ENCODE measurements at places on chromosomes 2 and 18.

DNA sequence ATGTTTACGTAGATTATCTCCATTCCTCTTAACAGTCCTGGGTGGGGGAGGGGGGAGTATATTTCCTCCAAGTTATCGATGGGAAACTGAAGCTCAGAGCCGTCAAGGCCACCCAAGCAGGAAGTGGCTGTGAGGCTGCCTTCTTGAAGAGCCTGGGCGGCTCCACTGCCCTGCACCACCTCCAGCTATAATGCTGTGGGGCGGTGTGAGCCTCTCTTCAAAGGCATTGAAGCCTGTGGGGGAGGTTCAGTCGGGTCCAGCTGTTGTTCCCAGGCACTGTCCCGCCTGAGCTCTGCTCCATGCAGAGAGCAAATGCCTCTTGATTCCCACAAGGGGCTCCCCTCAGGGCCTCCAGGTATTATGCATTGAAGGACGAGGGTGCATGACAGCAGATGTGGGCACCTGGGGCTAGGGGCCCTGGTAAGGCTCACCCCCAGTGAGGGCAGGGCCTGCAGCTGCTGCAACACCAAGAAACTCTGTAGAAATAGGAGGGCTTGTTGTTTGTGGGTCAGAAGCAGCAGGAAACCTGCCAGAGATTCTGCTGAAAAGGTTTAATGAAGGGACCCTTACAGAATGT lies 29.5 kb upstream of the LAPTM4A start:
- no peak for DNase-seq

- no peak for DNase-seq
Measured at GRCh38 chr2:170354388-170354787, 176.4 kb downstream of the MYO3B start.

DNA sequence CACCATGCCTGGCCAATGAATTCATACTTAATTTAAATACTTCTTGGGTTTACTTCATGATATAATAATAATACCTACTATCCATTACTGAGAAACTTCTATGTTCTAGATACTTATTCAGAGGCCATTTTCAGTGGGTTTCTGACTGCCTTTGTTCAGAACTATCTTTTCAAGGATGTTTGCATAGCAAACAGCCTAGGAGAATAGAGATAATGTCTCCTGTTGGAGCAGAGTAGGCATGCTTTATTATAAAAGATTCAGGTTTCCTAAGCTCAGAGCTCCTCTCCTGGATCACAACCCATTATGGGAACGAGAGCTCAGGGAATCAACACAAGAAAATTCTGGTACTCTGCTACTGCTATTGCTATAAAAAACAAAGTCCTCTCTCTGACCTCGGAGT lies 11.1 kb downstream of the FASTKD1 start:
- no peak for DNase-seq

DNA sequence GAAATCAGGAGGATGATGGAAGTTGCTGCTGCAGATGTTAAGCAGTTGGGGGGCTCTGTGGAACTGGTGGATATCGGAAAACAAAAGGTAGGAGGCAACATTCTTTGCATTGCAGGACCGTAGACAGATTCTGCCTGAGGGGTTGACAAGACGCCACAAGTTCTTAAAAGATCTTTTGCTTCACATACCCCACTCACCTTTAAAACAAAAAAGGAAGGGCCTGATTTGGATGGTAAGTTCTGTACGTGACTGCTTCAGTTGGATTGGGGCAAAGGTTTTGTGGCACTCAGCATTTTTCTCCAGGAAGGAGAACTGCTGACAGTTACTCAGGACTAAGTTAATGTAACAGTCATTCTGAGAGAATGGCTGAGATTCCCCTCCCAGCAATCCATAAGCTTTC lies 5.2 kb downstream of the CNDP2 start:
- DNase-seq = no peak

GRCh38 chr18:55585920-55586561 lies 2.0 kb downstream of the TCF4 start:
- no peak for DNase-seq

DNA sequence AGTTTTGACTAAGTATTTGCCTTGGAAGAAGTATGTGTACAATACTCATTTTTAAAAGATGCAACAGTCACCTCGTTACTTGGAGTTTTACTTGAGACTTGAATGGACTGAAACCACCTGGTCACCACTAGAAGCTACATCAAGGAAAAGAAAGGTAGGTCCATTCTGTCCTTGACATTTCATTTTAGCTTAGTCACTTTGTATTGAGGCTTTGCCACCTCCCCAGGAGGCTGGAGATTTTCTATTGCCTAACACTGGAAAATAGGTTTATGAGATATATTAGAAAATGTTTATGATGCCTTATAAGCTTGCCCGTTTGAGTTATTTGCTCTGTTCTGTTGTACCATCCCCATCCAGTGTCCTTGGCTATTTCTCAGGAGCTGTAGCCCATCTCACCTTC lies 107.9 kb upstream of the ETAA1 start:
- DNase-seq = no peak

GRCh38 chr2:76323381-76323780 lies 612.7 kb upstream of the GCFC2 start:
- DNase-seq = no peak

GRCh38 chr2:196290136-196290535 lies 118.8 kb upstream of the STK17B start:
- no peak for DNase-seq
